SW 1271 (cell line): ENCODE measurements at places on chromosomes 7 and 10.

GRCh38 chr7:13132314-13132713, 444.9 kb downstream of the ARL4A start:
- DNase-seq: no peak

- no peak for DNase-seq
Observed at GRCh38 chr7:127587663-127588018, 570 bp upstream of the ARF5 start.

DNA sequence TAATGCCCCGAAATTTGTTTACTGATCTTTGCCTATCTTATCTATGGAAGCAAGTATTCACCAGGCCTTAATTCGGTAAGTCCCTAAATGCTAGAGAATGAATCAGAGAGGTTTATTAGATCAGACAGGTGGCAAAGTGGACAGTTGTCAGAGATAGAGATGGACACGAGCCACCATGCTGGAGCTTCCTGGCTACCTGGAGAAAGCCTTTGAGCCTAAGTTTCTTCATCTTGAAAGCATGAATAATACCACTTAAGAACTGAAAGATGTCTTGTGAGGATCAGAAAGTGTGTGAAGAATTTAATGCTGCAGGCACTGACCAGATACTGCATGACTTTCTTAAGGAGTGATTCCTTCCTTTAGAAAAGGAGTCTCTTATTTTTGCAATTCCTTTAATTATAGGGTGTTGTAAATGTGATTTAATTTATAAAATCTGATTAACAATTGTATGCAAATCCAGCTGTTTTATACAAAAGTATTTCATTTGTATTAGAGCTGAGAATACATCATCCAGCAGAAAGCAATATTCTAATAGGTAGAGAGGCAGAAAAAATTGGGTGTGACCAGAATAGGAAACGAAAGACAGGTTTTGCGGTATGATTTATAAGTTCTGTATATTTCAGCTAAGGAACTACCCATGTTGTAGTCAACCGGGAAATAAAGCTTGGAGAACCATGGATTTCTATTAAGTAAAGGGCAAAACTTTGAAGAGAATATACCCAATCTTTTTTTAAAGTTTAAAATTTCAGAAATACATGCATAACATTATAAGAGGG, 82.7 kb downstream of the SMURF1 start:
- DNase-seq: no peak

- DNase-seq: no peak
Observed at GRCh38 chr7:154844955-154845354, 158.0 kb downstream of the PAXIP1 start.

GRCh38 chr10:52597189-52597863, 175.3 kb downstream of the MBL2 start:
- DNase-seq: no peak
